NCI-H1930 (cell line): ENCODE measurements at places on chromosomes 3 and 15.

DNA sequence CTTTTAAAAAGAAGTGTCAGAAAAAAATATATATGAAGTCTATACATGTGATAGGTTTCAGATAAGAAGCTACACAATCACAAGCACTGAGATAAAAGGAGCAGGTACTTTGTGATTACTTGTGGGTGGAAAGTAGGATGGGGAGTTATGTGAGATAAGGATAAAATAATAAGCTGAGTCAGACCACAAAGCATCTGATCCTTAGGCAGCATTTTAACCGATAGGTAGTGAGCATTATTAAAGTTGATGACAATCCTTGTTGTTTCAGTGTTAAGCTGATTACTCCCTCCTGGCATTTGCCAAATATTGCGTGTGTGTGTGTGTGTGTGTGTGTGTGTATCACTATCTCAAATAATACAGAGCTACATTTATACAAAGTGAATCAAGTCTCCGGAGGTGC lies 483.1 kb downstream of the NAALADL2 start:
- no peak for DNase-seq

DNA sequence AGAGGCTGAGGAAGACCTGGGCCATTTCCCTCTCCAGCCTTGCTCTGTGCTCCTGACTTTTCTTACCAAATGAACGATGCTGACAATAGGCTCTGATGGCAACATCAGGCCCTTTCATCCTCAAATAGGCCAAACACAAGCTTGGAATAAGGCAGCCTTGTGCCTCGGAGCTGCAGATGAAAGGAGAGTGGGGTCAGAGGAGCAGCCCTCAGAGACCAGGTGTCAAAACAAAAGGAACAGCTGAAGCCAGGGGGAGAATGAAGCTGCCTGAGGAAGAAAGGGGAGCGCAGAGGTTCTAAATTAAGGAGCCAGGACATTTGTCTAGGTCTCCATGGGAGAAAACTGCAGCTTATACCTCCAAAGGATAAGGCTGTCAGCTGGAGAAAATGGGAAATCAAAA lies 5.1 kb downstream of the BFSP2 start:
- no peak for DNase-seq

DNA sequence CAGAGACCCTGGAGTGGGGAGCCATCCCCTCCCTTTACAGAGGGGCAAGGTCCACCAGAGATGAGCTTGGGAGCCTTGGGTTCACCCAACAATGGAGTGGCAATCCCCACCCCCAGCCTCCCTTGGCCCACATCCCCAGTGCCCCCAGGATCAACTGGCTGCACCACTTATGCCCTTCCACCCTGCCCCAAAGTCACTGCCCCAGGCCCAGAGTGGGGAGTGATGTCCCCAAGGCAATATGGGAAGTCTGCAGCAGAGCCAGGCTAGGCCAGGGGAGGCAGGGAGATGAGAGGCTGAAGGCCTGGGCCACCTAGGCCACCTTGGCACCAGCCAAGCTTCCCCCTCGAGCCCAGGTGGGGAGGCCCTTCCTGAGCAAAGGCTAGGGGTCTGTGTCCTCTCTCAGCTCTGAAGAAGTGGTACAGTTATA lies 145.5 kb downstream of the SMAD6 start:
- DNase-seq, result no peak

GRCh38 chr3:86239946-86240345 lies 751.0 kb downstream of the VGLL3 start:
- DNase-seq, result no peak
